ENCODE measurements at places on chromosomes 6 and 20. TPM values are rescaled to one million over a fixed set of nuclear protein-coding genes. Genes with fewer than 3 reads are reported as not detected.

NKAIN4 gene
- not detected for polyA plus RNA-seq

RIPOR2 gene
- polyA plus RNA-seq, result 0.76 TPM

- DNase-seq, result no peak
These were observed 18.1 kb downstream of the STXBP5 start for GRCh38 chr6:147222160-147222838.

DNA sequence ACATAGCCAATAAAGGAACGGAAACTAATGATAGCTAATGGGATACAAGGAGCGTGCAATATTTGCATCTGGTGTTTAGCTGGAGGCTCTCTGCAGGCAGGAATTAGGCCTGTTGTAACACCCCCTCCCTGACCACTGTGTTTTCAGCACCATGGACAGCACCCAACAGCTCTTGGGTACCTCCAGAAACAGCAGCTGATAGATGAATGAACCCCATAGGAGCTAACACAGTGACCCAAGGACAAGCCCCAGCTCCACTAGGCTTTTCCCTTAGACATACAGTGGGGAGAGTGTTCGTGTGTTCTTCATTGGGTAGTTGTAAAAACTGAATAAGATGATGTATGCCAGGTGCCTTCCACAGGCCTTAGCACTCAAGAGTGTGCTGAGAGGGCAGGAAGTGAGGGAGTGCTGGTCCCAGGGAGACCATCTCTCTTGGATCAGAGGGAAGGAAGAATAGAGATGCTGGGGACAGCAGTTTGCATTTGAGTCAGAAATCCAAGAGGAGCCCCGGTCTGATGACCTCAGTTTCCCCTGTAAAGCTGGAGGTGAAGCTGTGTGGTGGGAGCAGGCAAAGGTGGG lies 161.3 kb downstream of the PHACTR3 start:
- DNase-seq, result no peak

- DNase-seq, result no peak
These were observed 277.5 kb upstream of the ZFP64 start for GRCh38 chr20:52469128-52469527.

DNA sequence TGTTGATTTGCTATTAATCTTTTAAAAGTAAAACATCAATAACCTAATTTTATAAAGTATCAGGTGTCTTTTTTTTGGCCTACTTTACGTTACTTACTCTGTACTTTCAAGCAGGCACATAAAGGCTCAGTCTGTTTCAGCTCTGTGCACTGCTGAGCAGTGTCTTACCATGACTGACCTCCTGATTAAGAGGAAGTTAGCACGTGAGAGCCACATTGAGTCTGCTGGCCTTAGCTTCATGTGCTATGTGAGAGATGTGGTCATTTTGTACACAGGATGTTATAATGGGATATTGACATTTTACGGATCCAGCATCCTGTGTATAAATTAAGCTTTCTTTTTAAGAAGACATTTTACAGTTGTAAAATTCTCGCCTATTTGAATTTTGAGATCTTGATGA lies 31.9 kb downstream of the ARID1B start:
- DNase-seq, result no peak

DNA sequence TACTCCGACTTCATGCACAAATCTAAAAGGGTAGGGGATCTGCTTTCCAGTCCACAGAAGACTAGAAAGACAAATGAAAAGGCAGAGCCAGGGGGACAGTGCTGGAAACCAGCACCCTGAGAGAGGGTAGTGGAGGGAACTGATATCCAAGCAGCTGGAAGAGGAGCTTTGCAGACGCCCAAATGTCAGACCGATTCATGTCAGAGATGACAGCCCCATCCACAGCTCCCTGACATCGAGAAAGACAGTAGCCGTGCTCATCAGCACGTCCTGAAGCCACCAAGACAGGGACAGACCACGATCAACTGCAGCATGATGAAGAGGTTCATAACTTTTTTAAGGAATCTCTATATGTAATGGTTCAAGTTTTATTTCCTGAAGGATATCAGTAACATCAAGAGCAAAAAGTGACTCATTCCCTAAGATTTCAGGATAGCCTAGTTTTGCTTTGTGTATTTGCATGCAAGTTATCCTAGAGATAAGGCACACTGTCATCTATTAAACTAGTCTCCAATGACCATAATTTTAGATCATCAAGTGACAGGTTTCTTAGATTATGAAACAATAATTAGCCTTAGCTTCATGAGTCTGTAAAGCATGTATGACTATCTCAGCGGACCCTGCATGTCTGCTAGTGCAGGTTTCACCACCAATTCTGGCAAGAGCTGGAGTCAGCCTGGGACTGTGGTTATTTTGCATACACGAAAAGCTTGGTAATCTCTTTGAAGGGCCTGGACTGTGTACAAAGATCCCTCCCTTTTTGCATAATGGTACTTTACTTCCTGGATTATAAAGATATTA lies 43.0 kb downstream of the PRDM1 start:
- no peak for DNase-seq

DNA sequence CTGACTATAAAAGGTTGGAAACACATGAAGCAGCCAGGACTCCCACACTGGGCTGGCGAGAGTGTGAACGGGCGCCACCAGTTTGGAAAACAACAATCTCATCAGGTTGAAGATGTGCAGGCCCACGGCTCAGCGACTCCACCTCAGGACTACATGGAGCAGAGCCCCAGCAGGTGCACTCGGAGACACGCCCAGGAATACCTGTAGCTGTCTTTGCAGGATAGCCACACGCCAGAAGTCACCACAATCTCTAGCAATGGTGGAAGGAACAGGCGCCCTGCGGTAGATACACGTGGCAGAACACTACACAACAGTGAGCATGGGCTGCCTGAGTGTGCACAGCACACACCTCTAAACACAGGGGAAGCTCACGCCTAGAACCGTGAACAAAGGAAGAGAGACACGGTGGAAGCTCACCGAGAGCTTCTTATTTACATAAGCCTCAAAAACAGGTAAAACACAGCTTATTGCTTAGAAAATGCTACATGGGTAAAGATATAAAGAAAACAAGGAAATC lies 28.7 kb upstream of the RPS6KA2 start:
- DNase-seq, result no peak

All from heart left ventricle (tissue), 16 donors.